Adipocyte (in vitro differentiated cells): ENCODE measurements at places on chromosomes 11 and 22.

- DNase-seq, result peak; percentile 51
Measured at GRCh38 chr11:17923217-17923616, 89.6 kb downstream of the SERGEF start.

GRCh38 chr11:110824912-110825620, 112.8 kb upstream of the ARHGAP20 start:
- DNase-seq, result no peak

DNA sequence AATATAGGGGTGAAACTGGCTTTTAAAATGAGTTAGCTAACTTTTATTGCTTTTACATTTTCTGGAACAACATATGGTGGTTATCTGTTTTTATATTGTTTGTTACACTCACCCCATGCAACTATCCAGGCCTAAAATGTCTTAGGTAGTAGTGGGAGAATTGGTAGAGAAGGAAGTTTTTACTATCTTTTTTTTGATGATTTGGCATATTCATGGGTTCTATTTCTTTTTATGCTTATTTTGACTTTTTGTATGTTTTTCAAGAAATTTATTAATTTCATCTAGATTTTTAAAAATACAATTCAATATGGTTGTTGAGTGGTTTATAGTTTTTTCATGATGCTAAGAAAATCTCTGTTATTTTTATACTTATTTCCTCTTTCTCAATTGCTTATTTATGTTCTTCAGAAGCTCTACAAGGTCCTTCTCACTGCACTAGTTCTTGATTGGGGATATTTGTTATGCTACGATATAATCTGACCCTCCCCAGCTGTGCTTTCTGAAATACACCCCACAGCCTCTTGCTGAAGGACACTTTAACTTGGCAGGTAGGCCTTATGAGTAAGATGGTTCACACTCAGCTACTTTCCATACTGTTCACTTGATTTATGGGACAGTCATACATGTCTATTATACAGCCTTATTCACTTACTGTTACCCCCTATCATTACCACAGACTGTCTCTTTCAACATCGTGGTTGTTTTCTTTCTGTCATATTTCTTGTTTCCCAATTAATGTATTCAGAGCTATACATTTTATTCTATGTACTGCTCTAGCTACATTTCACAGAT, 431.2 kb downstream of the METTL15 start:
- DNase-seq, result no peak

DNA sequence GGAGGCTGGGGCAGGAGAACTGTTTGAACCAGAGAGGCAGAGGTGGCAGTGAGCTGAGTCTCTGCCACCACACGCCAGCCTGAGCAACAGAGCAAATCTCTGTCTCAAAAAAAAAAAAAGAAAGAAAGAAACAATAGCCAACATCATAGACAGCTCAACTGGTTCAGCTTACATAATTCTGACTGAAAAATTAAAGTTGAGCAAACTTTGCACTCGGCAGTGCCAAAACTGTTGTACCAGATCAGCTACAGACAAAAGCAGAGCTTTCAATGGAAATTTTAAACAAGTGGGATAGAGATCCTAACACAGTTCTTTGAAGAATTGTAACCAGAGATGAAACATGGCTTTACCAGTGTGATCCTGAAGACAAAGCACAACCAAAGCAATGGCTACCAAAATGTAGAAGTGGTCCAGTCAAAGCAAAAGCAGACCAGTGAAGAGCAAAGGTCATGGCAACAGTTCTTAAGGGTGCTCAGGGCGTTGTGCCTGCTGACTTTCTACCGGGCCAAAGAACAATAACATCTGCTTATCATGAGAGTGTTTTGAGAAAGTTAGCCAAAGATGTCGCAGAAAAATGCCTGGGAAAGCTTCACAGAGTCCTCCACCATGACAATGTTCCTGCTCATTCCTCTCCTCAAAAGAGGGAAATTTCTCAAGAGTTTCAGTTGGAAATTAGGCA, 59.3 kb downstream of the TTC28 start:
- no peak for DNase-seq

- DNase-seq, result no peak
Measured at GRCh38 chr11:36454551-36454940, 55.5 kb downstream of the TRAF6 start.

- no peak for DNase-seq
Measured at GRCh38 chr11:26676641-26677040, 45.2 kb downstream of the SLC5A12 start.

DNA sequence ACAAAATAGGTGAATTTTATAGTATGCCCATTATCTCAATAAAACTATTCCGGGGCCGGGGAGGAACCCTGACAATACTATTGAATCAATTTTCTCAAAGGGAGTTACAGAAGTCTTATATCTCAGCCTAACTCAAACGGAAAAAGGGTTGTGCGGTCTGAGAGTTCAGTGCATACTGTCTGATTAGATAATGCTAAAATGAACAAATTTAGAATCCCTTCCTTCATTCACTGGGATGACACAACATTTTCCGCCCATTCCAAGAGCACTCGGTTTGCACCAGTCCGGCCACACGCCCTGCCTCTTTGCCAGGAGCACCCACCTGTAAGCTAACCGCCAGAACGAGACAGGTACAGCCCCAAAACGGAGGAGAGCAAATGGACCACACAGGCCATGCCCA, 50.0 kb upstream of the NFRKB start:
- no peak for DNase-seq

- peak; percentile 69 for DNase-seq
Measured at GRCh38 chr11:10653946-10654810, 39.4 kb downstream of the IRAG1 start.

DNA sequence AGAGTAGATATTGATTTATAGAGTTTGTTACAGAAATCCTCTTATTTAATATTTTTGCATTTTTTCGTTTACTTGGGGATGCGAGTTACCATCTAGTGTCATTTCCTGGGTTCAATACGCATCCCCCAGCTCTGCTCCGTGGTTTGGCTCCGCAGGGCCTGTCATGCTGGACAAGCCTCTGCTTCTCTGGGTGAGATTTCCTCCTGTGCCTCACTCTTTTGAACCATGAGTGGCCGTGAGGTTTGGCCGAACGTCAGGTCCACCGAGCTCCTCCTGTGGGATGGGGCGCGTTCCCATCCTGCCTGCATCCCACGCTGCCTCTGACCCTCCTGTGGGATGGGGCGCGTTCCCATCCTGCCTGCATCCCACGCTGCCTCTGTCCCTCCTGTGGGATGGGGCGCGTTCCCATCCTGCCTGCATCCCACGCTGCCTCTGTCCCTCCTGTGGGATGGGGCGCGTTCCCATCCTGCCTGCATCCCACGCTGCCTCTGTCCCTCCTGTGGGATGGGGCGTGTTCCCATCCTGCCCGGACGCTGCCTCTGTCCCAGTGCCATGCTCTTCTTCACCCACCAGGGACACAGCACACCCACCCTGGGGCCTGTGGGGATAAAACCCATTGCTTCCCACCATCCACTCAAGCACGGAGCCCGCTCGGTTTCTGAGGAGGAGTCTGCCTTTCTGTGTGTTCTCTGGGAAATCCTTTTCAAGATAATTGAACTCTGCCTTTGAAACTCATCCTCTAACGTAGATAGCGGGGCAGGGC, 506.8 kb downstream of the BRD1 start:
- DNase-seq, result no peak

GRCh38 chr11:73420136-73420535, 43.9 kb downstream of the RELT start:
- DNase-seq, result no peak

DNA sequence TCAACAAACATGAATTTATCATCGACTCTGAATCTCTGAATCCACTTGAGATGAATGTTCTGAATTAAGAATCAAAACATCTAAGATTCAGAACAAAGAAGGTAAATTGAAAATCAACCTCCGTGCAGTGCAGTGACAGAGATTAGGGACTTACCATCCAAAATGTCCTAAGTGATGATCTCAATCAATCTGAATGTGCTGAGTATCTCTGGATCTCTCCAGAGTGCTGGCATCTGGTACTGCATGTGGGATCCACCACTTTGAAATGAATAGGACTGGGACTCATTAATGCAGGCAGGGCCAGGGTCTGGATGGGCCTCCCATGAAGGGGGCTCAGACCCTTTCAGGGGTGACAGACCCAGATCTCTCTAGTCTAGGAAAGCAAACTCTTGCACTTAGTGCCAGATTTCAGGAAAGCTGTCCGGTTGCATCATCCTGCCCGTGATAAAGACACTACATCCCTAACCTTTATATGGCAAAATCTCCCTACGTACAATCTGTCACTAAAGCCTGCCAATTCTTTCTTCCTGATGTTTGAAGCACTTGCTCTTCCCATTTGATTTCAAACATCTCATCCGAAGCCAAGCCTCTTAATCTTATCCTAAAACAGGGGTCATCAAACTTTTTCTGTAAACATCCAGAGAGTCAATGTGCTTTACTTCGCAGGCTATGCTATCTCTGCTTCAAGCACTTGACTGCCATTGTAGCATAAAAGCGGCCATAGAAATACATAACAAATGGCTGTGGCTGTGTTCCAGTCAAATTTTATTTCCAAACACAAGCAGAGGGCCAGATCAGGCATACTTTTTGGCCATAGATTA, 263.3 kb downstream of the LARGE1 start:
- no peak for DNase-seq

- no peak for DNase-seq
Measured at GRCh38 chr11:62823677-62824076, 8.2 kb downstream of the STX5 start.

- DNase-seq, result no peak
Measured at GRCh38 chr11:100821198-100821597, 134.1 kb downstream of the ARHGAP42 start.

DNA sequence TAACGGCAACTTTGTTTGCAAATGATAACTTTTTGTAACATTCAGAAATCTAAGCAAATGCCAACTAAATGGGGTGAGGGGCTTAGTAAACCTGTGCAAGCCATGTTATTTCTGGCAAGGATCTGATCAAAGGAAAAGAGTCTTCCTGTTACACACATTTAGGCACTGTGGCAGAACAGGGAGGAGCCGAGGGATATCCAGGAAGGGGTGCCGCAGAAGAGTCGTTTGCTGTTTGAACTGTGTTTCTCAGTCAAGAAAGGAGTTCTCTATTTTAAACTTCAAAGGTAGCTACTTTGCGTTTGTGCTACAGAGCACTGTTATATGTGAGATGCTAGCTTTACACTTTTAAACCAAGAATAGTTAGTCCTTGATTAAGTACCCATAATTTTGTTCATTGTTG, 175.5 kb downstream of the ETS1 start:
- no peak for DNase-seq

DNA sequence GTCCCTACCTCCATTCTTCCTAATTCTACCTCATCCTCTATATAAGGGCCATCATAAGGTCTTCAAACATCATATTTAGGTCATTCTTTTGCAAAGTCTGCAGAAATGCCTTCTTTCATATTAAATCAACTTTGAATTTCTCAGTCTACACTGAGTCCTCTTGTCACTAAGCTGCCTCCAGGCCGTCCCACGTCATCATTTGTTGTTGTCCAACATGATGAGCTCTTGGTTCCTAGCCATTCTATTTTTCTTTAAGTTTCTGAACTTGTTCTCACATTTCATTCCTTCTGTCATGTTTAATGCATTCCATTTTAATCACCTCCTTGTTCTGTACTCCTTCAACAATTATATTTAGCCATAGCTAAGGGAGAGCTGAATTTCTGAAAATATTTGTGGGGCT, 59.2 kb upstream of the PGR start:
- no peak for DNase-seq

DNA sequence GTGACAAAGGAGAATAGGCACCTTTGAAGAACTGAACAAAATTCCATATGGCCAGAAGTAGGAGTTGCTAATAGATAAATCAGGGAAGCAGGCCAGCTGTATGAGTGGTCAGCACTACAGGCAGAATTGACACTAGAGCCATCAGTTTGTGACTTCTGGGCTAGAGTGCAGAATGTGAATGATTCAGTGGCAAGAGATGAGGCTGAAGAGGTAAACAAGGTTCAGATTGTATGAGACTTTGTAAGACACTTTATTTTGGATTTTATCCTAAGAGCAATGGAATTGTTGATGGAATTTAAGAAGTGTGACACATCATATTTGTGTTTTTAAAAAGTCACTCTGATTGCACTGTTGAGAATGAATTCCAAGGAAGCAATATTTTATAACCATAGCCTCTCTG, 12.9 kb downstream of the BIRC3 start:
- no peak for DNase-seq

DNA sequence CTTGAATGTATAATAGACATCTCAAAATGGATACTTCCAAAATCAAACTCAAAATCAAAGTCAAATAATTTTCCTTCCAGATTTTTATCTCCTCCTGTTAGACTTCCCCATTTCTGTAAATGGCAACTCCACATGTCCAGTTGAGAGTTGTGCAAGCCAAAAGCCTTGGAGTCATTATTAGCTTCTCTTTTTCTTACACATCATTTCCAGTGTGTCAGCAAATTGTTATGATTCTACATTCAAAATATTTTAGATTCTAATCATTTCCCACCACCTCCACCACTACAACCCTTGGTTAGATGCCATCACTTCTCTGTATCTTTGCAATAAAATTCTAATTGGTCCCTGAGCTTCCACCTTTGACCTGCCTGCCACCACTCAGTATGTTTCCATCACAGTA, 155.7 kb downstream of the CNTN5 start:
- no peak for DNase-seq

DNA sequence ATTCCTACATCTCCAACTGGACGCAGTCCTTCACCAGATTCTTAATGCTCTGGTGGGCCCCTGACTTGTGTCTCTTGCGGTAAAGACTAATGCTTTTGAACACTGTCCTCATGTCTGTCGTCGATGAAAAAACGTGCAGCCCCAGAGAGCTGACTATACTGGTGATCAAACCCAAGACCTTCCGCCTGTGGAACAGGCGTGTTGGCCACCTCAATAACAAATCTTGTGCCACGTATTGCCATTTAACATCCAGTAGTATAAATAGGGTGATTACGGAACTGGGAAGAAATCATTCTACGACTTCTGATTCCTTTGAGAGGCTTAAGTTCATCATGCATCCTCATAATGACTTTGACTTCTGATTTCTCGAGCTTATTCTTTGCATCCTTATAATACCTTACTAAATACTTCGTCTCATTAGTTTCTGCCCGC, 45.6 kb downstream of the OR4D9 start:
- peak; percentile 59 for DNase-seq

DNA sequence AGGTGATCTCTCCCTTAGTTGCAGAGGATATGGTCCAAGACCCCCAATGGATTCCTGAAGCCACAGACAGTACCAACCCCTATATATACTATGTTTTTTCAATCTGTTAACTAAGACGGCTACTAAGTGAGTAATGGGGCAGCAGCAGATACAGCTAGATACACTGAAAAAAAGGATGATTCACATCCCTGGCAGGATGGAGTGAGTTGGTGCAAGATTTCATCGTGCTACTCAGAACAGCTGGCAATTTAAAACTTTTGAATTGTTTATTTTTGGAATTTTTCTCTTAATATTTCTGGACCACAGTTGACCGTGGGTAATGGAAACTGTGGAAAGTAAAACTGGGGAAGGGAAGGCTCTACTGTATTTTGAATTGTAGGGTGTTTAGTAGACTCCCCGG, 17.0 kb upstream of the TMEM218 start:
- peak; percentile 66 for DNase-seq

DNA sequence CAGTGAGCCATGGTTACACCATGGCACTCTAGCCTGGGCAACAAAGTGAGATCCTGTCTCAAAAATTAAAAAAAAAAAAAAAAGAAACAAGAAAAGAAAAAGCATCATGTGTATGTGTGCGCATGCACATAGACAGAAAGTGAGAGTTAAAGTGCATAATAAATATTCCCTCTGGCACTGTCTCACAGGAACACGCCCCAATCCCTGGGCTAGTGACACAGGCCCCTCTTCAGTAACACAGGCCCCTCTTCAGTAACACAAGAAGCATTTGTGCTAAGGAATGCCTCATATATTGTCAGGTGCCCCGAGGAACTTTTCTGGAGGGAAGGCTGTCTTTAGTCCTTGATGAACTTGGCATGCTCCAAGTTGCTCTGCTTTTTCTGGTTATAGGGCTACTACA, 57.5 kb downstream of the RPL27A start:
- DNase-seq, result no peak
